PC-9 (cell line): ENCODE measurements at places on chromosomes 16 and 17. TPM values are rescaled to one million over a fixed set of nuclear protein-coding genes. Genes with fewer than 3 reads are reported as not detected.
A peak's percentile ranks its signal among the peaks of the same experiment; 100 is the strongest.

DNA sequence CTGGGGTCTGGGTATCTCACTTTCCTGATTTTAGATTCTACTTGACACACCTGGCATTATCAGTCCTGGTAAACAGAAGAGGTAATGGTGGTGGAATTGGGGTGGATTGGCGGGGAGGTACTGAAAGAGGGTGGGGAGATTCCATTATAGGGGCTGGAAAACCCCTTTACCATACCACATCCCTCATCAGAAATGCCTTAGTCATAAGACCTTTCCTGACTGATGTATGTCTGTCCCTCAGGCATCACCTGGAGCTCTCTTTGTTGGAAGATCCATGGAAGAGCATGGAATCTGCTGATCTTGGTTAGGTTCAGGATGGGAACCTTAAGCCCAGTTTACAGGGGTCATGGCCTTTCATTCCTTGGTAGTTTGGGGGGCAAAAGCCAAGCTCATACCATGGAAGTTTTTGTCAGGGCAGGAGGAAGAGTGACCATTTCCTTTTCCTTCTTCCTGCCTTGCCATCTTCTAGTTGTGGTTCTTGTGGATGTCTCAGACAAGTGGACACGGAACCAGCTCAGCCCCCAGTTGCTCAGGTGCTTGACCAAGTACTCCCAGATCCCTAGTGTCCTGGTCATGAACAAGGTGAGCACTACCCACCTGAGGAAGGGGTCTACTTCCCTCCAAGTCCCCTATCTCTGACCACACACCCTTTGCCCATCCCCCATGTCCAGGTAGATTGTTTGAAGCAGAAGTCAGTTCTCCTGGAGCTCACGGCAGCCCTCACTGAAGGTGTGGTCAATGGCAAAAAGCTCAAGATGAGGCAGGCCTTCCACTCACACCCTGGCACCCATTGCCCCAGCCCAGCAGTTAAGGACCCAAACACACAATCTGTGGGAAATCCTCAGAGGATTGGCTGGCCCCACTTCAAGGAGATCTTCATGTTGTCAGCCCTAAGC is 3.3 kb downstream of the ERAL1 start:
- H3K27ac ChIP-seq, result no peak overlapping the region
- H3K36me3 ChIP-seq, result no peaks in the 10 kb centered on the region
- no peak for DNase-seq
- no peak overlapping the region for H3K4me3 ChIP-seq
- H3K4me1 ChIP-seq, result peaks cover 5% of the 10 kb centered on the region; the same call in 1 of the 2 replicates

DNA sequence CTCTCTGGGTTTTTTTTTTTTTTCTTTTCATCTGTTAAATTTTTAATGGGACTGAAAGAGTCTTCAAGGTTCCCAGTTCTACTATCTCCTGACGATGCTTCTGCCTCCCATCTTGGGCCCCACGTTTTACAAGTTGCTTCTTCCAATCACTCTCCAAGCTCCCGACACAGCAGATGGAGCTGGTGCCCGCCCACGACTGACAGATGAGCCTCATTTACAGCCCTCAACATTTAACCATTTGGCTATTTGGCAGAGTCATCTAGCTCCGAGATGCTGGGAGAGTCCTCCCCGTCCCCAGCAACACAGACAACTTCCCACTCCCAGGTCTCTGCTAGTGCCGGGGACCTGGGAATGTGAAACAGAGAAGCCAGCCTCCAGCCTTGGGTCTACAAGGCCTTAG is 276.9 kb downstream of the SHISA9 start:
- H3K4me1 ChIP-seq, result peaks cover 27% of the 10 kb centered on the region
- H3K27me3 ChIP-seq, result no peaks in the 10 kb centered on the region
- no peak overlapping the region for H3K27ac ChIP-seq
- DNase-seq, result no peak

DNA sequence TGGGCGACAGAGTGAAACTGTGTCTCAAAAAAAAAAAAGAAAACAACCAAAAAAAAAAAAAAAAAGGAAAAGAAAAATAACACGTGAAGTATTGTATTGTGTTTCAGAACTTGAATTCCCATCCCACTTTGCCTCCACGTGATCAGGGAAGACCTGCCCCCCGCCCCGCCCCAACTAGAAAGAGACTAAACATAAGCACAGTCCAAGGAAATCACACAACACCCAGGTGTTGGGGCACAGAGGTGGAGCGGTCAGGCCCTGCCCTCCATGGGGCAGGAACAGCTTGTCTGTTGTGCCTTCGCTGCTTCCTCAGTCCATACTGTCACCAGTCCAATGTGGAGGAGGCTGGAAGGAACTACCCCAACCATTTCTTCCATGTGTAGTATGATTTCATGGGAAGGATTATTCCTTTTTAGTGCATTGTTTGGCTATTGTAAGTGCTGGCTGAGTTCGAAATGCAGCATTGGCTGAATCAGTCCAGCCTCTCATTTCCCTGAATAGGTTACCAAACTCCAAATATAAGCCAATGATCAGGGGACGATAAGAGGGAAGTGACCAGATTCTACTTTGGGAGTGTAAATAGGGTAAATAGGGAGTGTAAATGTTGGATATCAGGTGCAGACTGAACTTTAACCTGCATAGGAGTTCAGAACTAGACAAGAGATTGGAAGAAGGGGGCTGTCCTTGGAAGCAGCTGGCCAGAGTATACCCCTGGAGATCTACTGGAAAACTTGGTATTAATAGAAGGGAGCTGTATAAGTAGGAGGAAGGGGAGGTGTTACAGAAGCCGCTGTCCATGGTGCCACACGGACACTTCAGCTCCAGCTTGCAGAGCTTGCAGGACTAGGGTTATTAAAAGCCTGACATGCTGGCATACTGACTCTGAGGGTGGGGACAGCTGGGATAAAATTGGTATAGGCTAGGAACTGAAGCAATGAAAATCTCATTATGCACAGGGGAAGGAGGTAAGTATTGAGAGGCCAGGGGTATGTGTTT is 50.7 kb downstream of the TANGO6 start:
- H3K36me3 ChIP-seq, result no peaks in the 10 kb centered on the region
- H3K4me3 ChIP-seq, result no peak overlapping the region
- DNase-seq, result no peak
- H3K4me1 ChIP-seq, result no peaks in the 10 kb centered on the region
- H3K27ac ChIP-seq, result no peak overlapping the region

GRCh38 chr17:55175788-55176427 is 88.9 kb upstream of the HLF start:
- no peaks in the 10 kb centered on the region for H3K4me1 ChIP-seq
- H3K27me3 ChIP-seq, result no peaks in the 10 kb centered on the region
- H3K36me3 ChIP-seq, result no peaks in the 10 kb centered on the region
- no peak for DNase-seq
- no peak overlapping the region for H3K4me3 ChIP-seq
- H3K27ac ChIP-seq, result no peak overlapping the region

- no peaks in the 10 kb centered on the region for H3K36me3 ChIP-seq
- no peak overlapping the region for H3K4me3 ChIP-seq
- no peak for DNase-seq
- peaks cover 10% of the 10 kb centered on the region; the same call in 1 of the 2 replicates for H3K4me1 ChIP-seq
Observed at GRCh38 chr16:3497771-3498170, 2.5 kb upstream of the C16orf90 start.

- H3K27ac ChIP-seq, result no peak overlapping the region
- H3K4me1 ChIP-seq, result peaks cover 23% of the 10 kb centered on the region
- H3K27me3 ChIP-seq, result no peaks in the 10 kb centered on the region
- DNase-seq, result no peak
Observed at GRCh38 chr16:56360117-56361008, 65.0 kb downstream of the AMFR start.

GRCh38 chr16:66490774-66491715 is 58.9 kb downstream of the TK2 start:
- no peaks in the 10 kb centered on the region for H3K27me3 ChIP-seq
- DNase-seq, result no peak
- H3K4me3 ChIP-seq, result no peak overlapping the region
- no peaks in the 10 kb centered on the region for H3K36me3 ChIP-seq
- H3K4me1 ChIP-seq, result peaks cover 24% of the 10 kb centered on the region
- no peak overlapping the region for H3K27ac ChIP-seq

GRCh38 chr16:10539793-10540192 is 40.6 kb downstream of the EMP2 start:
- 0 out of 2 replicates have a peak overlapping the region, but pooled peaks have one; percentile 21 for H3K4me3 ChIP-seq
- no peaks in the 10 kb centered on the region for H3K27me3 ChIP-seq
- H3K4me1 ChIP-seq, result peaks cover 60% of the 10 kb centered on the region
- peaks cover 22% of the 10 kb centered on the region for H3K36me3 ChIP-seq

DNA sequence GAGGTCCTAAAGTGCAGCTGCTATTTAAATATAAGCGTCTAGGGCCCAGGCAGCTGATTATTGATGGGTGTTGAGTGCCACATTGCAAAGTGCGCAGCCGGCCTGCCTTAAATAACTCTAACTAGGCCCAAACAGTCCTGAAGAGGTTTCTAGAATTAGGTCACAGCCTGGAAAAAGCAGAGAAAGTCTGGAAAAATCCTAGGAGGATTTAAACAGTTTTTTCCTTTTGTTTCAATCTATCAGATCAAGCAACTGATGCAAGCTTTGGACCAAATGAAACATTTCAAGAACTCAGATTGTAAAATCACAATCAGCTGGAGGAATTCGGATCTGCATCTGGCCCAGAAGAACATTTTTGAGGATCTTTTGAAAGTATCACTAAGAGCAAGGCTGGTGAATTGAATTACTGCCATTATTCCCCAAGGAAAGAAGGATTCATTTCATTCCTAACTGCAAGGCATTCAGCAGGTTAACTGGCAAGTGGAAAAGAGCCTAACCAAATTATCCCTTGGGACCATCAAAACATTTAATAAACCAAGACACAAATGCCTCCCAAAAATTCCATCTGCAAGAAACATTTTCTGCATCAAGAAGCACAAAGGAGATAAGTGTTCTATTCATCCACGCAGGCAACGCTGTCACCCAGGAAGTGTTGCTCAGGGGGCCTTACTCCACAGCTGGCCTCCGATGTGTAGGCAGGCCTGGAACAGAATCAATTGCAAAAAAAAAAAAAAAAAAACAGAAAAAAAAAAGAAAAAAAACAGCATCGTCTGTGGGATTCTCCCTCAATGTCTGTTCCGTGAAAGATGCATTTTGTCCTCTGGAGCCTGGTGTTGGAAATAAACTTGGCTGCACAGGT is 46.1 kb downstream of the IRX3 start:
- H3K27me3 ChIP-seq, result no peaks in the 10 kb centered on the region
- H3K4me3 ChIP-seq, result no peak overlapping the region
- H3K36me3 ChIP-seq, result no peaks in the 10 kb centered on the region
- DNase-seq, result no peak
- H3K4me1 ChIP-seq, result no peaks in the 10 kb centered on the region

- peak; percentile 29 for DNase-seq
- peaks cover 8% of the 10 kb centered on the region; the same call in 1 of the 2 replicates for H3K36me3 ChIP-seq
- peaks cover 12% of the 10 kb centered on the region for H3K4me1 ChIP-seq
- peak overlapping the region; percentile 96 for H3K4me3 ChIP-seq
Observed at GRCh38 chr17:732902-733720, 715 bp downstream of the TLCD3A start.

- H3K36me3 ChIP-seq, result 0 out of 2 replicates have a peak, but pooled peaks cover 4% of the 10 kb centered on the region
- peak overlapping the region; percentile 79 for H3K4me3 ChIP-seq
- H3K4me1 ChIP-seq, result peaks cover 17% of the 10 kb centered on the region
- DNase-seq, result no peak
- no peaks in the 10 kb centered on the region for H3K27me3 ChIP-seq
Observed at GRCh38 chr16:3879258-3879886, 1.1 kb downstream of the CREBBP start.

- H3K27ac ChIP-seq, result no peak overlapping the region
- no peaks in the 10 kb centered on the region for H3K4me1 ChIP-seq
- H3K4me3 ChIP-seq, result no peak overlapping the region
- H3K27me3 ChIP-seq, result no peaks in the 10 kb centered on the region
- H3K36me3 ChIP-seq, result no peaks in the 10 kb centered on the region
Observed at GRCh38 chr16:29653471-29653870, 9.6 kb upstream of the SPN start.

- H3K27ac ChIP-seq, result peak overlapping the region; percentile 25
- peak; percentile 36 for DNase-seq
- peaks cover 8% of the 10 kb centered on the region; the same call in 1 of the 2 replicates for H3K4me1 ChIP-seq
- H3K4me3 ChIP-seq, result peak overlapping the region; percentile 75
Observed at GRCh38 chr16:74667255-74667700, 601 bp upstream of the RFWD3 start.

- no peak for DNase-seq
- no peaks in the 10 kb centered on the region for H3K27me3 ChIP-seq
- no peaks in the 10 kb centered on the region for H3K4me1 ChIP-seq
Observed at GRCh38 chr17:73039282-73039681, 53.2 kb downstream of the SLC39A11 start.

DNA sequence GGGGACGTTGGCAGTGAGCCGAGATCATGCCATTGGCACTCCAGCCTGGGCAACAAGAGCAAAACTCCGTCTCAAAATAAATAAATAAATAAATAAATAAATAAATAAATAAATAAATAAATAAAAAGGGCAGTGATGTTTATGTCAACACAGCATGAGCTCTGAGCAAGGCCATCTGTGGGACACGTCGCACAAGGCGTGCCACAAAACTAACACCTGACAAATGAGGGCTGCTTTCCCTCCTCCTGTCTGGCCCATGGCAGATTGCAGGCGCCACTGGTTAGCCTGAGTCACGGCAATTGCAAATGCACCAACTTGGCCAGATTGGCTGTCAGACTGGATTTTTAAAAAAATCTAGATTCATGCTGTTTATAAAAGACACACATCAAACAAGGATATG is 25.9 kb upstream of the SPNS3 start:
- no peaks in the 10 kb centered on the region for H3K27me3 ChIP-seq
- H3K36me3 ChIP-seq, result no peaks in the 10 kb centered on the region
- H3K4me3 ChIP-seq, result no peak overlapping the region
- DNase-seq, result peak; percentile 82

DNA sequence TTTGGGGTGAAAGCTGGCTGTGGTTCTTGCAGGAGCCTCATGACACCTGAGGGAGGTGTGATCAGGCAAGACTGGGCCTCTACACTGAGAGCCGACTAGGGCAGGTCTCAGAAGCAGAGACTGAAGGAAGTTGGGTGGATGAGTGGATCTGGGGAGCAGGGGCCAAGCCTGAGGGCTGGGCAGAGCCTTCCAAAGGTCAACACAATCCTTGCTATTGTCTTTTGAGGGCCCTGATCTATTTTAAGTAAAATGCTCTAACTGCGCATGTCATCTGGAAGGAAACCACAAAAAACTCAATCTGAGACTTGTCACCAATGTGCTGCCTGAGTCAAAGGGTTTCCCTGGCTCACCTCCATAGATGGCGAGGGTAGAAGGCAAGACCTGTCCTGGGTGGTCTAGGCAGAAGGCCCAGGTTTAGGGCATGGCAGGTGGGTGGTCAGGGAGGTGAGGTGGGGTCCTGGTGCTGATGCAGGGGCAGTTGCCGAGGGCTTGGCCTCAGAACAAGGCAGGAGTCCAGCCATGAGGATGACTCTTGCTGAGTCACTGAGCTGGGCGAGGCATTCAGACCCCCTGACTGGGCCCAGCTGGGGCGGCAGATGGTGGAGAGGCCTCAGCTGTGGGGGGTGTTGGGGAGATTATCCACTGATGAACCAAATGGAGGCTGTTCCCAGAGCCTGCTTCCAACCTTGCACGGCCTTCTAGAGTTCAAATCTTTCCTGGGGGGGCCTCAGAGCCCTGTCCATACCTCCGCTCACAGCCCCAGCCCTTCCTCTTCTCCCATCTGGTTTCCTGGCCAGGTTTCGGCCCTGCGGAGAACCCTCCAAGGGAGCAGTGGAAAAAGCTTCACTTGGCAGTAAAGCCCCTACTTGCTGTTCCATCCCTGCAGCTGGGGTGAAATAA is 5.1 kb downstream of the MVP start:
- H3K27me3 ChIP-seq, result no peaks in the 10 kb centered on the region
- H3K36me3 ChIP-seq, result no peaks in the 10 kb centered on the region
- H3K4me3 ChIP-seq, result no peak overlapping the region; the same call in 1 of the 2 replicates
- DNase-seq, result peak; percentile 74
- peak overlapping the region; percentile 59 for H3K27ac ChIP-seq

The RPRML gene
- not detected in 2 replicates for total RNA-seq

The CDH13 gene
- total RNA-seq, result 0.24 TPM in 1 of 2 replicates, not detected in the other

The CSF3 gene
- not detected in 2 replicates for total RNA-seq

The TBC1D3 gene
- not detected in 2 replicates for total RNA-seq

The SLC5A10 gene
- total RNA-seq, result 0.08 and 0.17 TPM in 2 replicates

The CCL4L2 gene
- not detected in 2 replicates for total RNA-seq
